H7 (cell line): ENCODE measurements at places on chromosomes 3 and 15.

DNA sequence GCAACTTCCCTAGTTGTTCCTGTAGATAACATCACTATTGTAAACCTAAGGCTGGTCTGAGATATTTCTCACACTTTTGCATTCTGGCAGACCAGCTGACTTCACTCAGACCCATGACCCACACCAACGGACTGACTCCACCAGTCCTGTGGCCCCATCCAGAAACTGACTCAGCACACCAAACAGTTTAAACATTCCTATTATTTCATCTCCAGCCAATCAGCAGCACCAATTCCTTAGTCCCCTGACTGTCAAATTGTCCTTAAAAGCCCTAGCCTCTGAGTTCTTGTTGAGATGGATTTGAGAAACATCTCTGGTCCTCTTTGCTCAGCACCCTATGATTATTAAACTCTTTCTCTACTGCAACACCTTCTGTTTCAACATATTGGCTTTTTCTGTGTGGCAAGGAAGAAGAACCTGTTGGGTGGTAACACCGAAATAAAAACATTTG lies 12.2 kb upstream of the IDH2 start:
- no peak for DNase-seq

DNA sequence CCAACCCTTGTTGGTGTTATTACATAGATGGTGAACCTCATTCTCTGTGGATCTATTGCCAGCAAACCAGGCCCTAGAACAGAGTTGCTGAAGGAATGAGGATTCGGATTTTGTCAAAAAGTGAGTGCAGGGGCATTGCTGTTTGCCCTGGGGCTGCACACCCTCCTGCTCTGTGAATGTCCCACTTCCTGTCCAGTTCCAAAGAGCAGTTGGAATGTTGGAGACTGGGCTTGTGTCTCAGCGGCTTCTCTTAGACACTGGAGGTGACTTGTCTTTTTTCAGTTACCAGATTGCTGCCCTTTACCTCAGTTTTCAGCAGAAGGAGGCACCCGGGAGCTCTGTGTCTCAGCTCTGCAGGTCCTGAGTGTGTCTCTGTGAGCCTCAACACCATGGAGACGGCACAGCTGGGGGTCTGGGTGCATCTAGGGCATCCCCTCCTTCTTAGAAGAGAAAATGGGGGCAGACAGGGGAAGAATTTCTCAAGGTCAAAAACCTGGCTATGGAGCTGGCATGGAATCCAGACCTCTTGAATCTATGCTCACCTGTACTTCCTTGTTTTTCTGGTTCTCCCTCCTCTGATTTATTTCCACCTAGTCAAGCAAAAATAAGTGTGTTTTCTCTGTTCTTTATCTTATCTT lies 46.3 kb downstream of the LIMD1 start:
- DNase-seq, result no peak

GRCh38 chr3:57110214-57110613 lies 49.8 kb downstream of the SPATA12 start:
- DNase-seq, result no peak

DNA sequence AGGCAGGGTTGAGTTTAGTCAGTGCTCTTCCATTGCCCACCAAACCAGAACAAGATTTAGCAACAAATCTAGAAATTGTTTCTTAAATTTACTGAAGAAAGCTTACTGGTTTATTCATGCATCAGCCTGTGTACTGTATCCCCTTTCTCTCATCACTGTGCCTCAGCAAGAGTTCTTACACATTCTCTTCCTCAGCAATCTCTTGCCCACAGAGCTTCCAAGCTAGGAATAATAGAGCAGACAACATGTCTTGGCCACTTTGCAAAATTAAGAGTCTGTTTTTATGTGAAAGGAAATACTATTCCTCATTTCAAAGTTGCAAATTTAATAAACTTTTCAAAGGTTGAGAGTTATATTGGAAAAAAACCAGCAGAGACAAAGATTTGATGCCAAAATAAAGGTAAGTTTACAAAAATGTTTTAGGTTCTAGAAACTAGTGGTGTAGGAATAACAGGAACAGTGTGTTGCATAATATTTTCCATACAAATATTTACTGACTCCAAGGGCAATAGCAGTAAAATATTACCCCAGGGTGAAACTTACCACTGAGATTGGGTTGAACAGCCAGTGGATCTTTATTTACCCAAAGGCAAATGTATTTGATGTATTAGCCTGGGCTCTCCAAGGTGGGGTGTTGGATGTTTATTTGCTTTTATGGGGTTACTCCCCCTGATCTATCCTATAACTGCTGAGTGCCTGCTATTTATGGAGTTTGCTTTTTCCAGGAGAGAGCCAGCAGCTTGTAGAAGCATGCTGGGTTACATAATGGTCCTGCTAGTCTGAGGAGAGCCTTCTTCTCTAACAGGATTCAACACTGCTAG lies 276.7 kb downstream of the ADAMTSL3 start:
- no peak for DNase-seq
